ENCODE measurements at places on chromosomes 2 and 18.

- DNase-seq, result no peak
These were observed 219.6 kb upstream of the RGPD4 start for GRCh38 chr2:107607054-107607453.

DNA sequence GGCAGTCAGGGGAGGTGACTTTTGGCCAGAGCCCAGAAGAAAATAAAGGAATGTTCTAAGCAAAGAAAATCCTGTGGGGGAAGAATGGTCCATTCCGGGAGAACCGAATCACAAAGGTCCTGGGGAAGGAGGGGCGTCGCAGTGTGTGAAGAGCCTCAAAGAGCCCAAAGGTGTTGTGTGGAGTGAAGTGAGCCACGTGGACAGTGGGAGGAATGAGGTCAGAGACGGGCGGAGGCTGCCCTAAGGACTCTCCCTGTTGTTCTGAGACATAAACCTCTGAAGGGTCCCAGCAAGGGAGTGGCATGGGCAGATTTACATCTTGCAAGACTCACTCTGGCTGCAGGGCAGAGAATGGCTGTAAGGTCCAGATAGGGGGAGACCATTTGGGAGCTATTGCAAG is 91.3 kb upstream of the SEC11C start:
- DNase-seq, result no peak

GRCh38 chr2:10255189-10256030 is 47.3 kb upstream of the HPCAL1 start:
- DNase-seq, result no peak

GRCh38 chr18:3652380-3653262 is 202.6 kb downstream of the TGIF1 start:
- no peak for DNase-seq

DNA sequence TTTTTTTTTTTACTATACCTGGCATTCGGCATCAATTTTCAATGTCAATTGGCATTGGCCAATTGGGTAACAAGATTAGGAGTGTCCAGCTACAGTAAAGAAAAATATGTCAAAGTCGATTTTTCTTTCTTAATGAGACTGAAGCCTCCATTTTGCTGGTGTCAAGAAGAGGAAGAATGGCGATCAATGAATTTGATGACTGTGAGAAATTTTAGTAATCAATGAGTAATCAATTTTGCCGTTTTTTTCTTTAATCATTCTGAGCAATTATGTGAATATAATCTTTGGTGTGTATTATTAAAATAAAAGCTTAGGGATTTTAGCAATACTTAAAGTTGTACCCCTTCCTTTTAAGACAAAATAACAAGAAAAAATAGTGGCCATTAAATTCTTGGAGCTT is 69.7 kb downstream of the TMEM200C start:
- no peak for DNase-seq
